Esophagus muscularis mucosa (tissue), 4 donors: ENCODE measurements at places on chromosomes 16 and 17. TPM values are rescaled to one million over a fixed set of nuclear protein-coding genes. Genes with fewer than 3 reads are reported as not detected.

DNA sequence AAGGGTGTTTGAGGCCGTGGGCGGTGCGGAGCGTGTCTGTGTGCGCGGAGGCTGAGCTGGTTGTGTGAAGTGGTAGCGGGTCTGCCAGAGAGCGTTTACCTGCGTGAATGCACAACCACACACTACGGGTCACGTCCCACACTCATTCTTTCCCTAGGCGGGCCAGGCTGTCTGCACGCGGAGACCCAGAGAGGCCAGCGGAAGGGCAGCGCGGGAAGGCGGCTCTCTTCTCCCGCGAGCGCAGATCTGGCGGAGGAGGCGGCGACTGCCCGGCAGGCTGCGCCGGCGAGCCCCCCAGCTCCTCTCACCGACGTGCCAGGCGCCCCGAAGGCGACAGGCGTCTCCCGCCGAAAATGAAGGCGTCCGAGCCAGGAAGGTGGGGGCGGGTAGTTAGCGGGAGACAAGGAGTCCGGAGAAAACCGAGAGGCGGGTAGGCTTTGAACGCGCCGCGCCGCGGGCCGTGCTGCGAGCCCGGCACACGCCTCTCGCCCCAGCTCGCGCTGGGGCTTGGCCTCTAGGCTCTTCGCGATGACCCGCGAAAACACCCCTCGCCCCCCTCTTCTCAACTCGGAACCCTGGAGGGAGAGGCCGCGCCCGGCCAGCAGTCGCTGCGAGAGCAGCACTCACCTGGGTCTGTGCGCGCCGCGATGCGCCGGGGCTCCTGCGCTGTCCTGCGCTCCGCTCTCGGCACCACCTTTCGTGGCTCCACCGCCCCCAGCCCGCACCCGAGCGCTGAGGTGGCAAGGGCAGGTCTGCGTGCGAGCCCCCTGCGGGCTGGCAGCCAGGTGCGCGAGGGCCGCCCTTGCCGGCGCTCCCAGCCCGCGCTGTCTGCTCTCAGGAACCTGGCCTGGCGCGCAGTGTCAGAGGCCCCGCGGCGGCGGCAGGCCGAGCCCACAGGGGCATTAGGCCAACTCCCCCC, 2.0 kb upstream of the FOXF1 start:
- H3K27ac ChIP-seq: peak overlapping the region; percentile 98
- no peaks in the 10 kb centered on the region for H3K36me3 ChIP-seq
- peak overlapping the region; percentile 81 for H3K4me3 ChIP-seq
- H3K4me1 ChIP-seq: peaks cover 41% of the 10 kb centered on the region

- peaks cover 7% of the 10 kb centered on the region for H3K4me1 ChIP-seq
- no peak for DNase-seq
- H3K4me3 ChIP-seq: no peak overlapping the region
- H3K27ac ChIP-seq: no peak overlapping the region
- no peaks in the 10 kb centered on the region for H3K27me3 ChIP-seq
Measured at GRCh38 chr16:21186326-21186691, 25.1 kb downstream of the ZP2 start.

DNA sequence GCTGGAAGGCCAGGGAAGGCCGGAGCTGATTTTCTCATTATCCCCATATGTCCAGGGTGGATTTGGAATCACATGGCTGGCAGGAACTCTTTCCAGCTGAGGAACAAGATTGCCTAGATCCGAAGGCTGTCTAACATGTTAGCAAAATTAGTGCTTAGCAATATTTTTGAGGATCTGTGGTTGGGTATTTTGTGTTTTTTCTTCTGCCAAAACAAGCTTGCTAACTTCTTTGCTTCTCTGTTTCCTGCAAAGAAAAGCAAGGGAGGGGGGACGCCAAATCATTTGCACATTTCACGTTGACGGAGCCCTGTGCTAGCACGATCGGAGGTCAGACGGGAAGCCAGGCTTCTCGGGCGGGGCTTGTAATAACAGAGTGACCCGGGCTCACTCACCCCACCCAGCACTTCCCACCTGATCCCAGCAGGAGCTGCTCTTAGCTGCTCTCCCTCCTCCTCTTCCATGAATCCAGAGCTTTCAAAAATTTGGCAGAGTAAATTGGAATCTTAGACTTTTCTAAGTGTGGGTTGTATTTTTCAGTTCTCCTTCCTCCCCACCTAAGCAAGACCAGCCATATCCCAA, 33.3 kb upstream of the FOXF1 start:
- H3K27me3 ChIP-seq: no peaks in the 10 kb centered on the region
- DNase-seq: no peak
- no peak overlapping the region for H3K4me3 ChIP-seq
- peaks cover 13% of the 10 kb centered on the region for H3K4me1 ChIP-seq
- H3K36me3 ChIP-seq: no peaks in the 10 kb centered on the region
- H3K27ac ChIP-seq: peak overlapping the region; percentile 72

GRCh38 chr17:56739376-56739775, 94.3 kb downstream of the C17orf67 start:
- no peak overlapping the region for H3K27ac ChIP-seq
- H3K4me3 ChIP-seq: no peak overlapping the region
- no peaks in the 10 kb centered on the region for H3K4me1 ChIP-seq
- no peaks in the 10 kb centered on the region for H3K36me3 ChIP-seq
- H3K27me3 ChIP-seq: no peaks in the 10 kb centered on the region

DNA sequence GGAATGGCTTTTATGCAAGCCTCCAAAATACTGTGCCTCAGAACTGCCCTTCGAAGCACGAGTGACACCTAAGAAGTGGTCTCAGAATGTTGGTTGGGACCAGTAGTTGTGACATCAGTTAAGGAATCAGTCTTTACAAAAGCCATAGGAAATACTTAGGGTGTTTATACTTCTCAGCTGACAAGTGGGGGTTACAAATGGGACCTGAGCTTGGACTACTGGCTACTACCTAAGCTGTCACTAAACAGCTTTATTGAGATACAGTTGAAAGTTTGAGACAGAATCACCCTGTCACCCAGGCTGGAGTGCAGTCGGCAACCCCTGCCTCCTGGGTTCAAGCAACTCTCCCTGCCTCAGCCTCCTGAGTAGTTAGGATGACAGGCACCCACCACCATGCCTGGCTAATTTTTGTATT, 5.0 kb downstream of the RPL19 start:
- H3K27ac ChIP-seq: no peak overlapping the region
- peaks cover 43% of the 10 kb centered on the region for H3K36me3 ChIP-seq
- DNase-seq: no peak
- H3K4me1 ChIP-seq: peaks cover 51% of the 10 kb centered on the region

DNA sequence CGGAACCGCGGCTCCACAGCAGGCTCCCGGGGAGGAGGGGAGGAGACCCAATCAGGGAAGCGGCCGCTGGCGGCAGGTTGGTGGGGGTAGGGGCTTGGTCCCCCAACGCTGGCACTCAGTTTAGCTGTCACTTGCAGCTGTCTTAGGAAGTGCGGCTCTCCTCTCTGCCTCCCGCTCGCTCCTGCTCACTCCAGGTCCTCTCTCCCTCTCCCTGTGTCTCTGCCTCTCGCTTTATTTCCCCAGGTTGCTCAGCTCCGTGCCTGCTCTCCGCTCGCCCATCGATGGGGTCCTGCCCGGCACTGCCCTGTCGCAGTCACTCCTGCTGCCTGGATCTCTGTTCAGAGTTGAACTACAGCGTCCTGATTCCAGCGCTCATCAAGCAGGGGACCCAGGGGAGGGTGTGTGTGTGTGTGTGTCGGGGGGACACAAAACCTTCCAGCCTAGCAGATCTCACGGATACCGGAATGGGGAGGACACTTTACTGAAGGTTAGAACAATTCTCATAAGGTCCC, 145.6 kb downstream of the ENGASE start:
- DNase-seq: no peak
- peaks cover 100% of the 10 kb centered on the region for H3K27me3 ChIP-seq
- H3K4me1 ChIP-seq: peaks cover 17% of the 10 kb centered on the region
- no peaks in the 10 kb centered on the region for H3K36me3 ChIP-seq
- no peak overlapping the region for H3K27ac ChIP-seq

- H3K36me3 ChIP-seq: no peaks in the 10 kb centered on the region
- no peaks in the 10 kb centered on the region for H3K27me3 ChIP-seq
- H3K27ac ChIP-seq: no peak overlapping the region
- no peak overlapping the region for H3K4me3 ChIP-seq
Measured at GRCh38 chr17:73938706-73939105, 264.8 kb upstream of the RPL38 start.

- peak overlapping the region; percentile 91 for H3K4me3 ChIP-seq
- peaks cover 35% of the 10 kb centered on the region for H3K4me1 ChIP-seq
- no peaks in the 10 kb centered on the region for H3K36me3 ChIP-seq
- no peak for DNase-seq
- H3K27me3 ChIP-seq: no peaks in the 10 kb centered on the region
- H3K27ac ChIP-seq: peak overlapping the region; percentile 97
Measured at GRCh38 chr16:15650698-15651171, 690 bp downstream of the NDE1 start.

DNA sequence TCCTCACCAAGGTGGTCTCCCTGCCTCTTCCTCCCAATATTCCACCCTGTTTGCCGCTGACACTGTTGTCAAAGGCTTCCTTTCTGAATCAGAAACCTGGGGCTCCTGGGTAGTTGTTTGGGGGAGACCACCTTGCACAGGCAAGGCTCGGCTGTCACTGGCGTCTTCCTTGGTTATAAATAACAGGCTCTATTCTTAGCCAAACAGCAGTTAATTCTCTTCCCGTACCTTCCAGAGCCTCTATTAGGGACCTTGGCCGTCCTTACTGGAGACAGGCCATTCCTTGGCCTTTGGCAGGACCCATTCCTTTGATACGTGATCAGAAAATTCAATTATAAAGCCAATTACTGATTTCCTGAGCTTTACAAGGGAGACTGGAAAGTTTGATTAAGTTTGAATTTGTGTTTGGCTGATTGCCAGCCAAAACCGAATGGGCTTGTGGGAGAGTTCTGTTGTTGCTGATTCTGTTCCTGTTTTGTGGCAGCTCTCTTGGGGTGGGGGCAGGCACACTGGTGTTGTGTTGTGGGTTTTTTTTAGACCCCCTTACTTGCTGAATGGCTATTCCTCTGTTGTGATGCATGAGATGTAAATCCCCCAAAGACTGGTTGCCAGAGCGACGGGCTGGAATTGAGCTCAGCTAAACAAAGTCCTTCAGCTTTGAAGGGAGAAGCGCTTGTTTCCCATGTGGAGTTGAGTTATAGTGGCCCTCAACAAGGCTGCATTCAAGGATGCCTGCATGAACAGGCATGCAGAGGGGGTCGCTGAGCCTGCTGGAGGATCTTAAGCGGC, 104.6 kb downstream of the GNAO1 start:
- H3K4me3 ChIP-seq: no peak overlapping the region
- no peaks in the 10 kb centered on the region for H3K36me3 ChIP-seq
- no peak overlapping the region for H3K27ac ChIP-seq
- no peak for DNase-seq
- H3K27me3 ChIP-seq: no peaks in the 10 kb centered on the region

DOC2A gene
- 0.50 TPM for total RNA-seq

TBC1D28 gene
- not detected for total RNA-seq

SPHK1 gene
- 33.8 TPM for total RNA-seq

ADORA2B gene
- total RNA-seq: 0.33 TPM

SOST gene
- total RNA-seq: not detected
